ENCODE measurements at places on chromosomes 11 and 22.
A peak's percentile ranks its signal among the peaks of the same experiment; 100 is the strongest.

DNA sequence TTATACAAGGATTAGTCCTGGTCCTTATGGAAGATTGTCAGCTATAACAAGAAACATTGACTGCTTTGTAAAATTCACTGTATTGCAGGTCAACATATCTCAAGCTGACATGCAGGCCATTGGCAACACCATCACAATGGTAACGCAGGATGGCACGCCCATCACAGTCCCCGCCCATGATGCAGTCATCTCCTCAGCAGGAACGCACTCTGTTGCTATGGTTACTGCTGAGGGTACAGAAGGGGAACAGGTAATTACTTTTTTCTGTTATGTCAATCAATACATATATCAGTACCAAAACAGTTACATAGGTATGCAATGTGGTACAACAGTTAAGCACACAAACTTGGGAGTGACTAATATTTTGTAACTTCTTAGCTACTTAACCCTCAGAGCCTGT lies 55.3 kb downstream of the ZNF143 start:
- no peak for DNase-seq

DNA sequence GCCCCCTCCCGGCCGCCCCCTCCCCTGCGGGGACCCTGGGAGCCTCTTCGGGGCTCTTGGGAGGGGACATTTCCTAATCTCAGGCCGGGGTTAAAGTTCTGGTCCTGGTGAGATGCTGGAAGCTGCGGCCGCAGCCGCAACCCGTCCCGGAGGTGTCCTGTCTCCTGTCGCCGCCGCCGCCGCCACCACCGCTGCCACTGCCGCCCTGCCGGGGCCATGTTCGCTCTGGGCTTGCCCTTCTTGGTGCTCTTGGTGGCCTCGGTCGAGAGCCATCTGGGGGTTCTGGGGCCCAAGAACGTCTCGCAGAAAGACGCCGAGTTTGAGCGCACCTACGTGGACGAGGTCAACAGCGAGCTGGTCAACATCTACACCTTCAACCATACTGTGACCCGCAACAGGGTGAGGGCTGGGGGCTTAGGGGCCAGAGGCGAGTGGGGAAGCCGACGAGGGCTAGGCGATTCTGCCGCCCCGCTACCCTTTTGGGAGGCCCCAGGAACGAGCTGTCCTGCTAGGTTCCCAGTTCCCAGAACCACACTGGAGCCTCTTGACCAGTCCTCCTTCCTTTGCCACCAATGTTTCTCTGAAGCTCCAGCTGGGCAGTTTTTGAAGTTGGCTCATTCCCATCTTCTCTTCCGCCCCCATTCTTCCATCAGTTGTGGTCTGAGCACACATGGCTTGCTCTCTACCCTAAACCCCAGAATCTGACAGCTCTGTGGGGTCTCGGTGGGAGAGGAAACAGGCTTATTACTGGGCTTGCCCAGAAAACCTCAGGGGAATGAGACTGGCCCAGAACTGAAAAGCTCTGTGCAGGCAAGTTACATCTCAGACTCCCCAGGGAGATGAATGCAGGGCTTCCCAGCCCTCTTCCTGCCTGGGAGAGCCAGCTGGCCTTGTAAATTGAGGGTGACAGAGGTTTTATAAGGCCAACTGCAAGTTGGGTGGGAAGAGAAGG lies 781 bp downstream of the SIDT2 start:
- peak; percentile 9 for DNase-seq

GRCh38 chr11:64713016-64713707 lies 9.8 kb downstream of the NRXN2 start:
- DNase-seq, result no peak

GRCh38 chr11:81725701-81726100 lies 1008.0 kb downstream of the FAM181B start:
- DNase-seq, result no peak

DNA sequence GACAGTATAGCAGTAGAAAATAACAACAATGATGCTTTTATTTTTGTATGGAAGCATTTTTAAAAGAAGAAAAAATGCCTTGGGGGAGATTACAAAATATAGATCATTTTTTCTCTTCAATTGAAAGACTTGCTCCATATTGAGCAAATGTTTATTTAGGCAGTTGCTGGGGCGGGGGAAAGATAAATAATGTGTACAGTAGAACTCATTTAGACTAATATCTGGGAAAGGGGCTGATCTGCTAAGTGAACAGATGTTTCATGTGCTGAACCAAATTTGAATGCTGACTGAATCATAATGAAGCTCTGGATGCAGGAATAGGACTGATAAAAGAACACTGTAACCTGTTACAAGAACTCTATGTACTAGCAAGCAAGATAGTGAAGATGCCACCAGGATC lies 457.1 kb upstream of the TENM4 start:
- DNase-seq, result no peak

All from AML-193 (cell line).